NCI-H1092 treated with DMSO at 0.1 percent for 48 hours (cell line): ENCODE measurements at places on chromosomes 6 and 20.

DNA sequence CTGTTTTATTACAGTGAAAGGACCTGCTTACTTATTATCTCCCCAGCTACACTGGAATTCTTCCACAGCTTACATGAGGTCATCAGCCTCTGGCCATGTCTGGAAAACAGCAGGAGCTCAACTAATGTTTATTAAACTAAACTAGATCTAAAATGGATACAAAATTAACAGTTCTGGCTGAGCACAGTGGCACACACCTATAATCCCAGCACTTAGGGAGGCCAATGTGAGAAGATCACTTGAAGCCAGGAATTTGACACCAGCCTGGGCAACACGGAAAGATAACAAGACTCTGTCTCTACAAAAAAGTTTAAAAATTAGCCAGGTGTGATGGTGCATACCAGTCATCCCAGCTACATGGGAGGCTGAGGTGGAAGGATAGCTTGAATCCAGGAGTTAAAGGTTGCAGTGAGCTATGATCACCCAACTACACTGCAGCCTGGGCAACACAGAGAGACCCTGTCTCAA lies 220.8 kb upstream of the MARCKS start:
- no peak for DNase-seq

GRCh38 chr6:34447910-34448309 lies 18.0 kb upstream of the PACSIN1 start:
- DNase-seq, result no peak

DNA sequence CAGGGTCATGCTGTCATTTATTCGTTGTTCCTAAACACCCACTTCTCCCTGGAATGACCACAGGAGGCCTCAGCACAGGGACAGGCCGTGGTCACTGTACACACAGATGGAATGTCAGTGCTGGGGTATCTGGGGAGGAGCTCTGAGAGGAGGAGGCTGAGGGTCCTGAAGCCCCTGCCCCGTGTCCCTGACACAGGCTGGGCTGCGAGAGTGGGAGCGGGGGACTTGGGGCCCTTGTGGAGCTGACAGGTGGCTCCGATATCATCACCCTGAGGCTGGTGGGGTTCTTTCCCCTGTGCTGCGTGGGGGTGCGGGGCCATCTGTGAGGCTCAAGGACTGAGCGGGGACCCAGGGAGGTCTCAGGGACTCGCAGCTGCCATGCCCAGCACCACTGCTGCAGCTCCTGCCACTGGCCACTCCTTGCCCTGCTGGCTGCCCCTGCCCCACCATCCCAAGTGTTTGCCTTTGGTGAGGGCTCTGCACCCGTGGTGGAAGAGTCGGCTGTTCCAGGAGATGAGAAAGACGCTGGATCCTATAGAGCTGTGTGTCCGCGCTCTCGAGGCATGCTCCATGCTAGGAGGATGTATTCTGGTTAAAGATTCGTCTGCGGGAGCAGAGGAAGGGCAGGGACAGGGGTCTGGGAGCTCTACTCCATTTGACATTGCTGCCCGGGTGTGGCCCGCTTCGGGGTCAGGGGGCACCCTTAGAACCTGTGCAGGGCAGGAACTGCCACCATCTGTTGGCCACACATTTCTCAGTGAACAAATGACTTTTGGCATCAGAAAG lies 18.9 kb downstream of the NPEPL1 start:
- DNase-seq, result no peak

DNA sequence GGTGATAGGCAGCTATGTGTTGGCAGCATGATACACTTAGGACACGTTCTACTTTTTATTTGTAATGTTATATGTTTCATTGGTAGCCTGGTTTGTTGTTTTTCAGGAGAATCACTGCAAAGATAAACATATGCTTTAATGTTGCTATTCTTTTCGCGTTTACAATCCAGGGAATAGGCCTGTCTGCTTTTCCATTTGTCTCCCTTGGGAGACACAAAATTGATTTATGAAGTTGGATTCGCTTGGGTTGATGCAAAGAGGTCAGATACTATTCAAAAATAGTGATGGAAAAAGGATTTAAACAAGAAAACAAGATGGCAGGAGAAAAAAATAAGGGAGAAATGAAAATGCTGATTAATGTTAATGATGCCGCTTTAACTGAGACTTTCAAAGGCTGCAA lies 179.5 kb upstream of the SOX4 start:
- no peak for DNase-seq
